ENCODE measurements at places on chromosomes 16 and 17. TPM values are rescaled to one million over a fixed set of nuclear protein-coding genes. Genes with fewer than 3 reads are reported as not detected.

SLFN11 gene
- total RNA-seq: 3.8 TPM

ASIC2 gene
- total RNA-seq: not detected

AIPL1 gene
- total RNA-seq: under 0.01 TPM

CACNG5 gene
- total RNA-seq: not detected

GPR142 gene
- not detected for total RNA-seq

KRTAP9-4 gene
- not detected for total RNA-seq

TBC1D3B gene
- total RNA-seq: 0.79 TPM

EPN3 gene
- 10.9 TPM for total RNA-seq

EPOP gene
- total RNA-seq: 2.4 TPM

TIGD7 gene
- total RNA-seq: 2.4 TPM

MFAP4 gene
- total RNA-seq: not detected

PIP4K2B gene
- 21.9 TPM for total RNA-seq

CES1 gene
- 0.26 TPM for total RNA-seq

OR3A3 gene
- total RNA-seq: not detected

EFCAB5 gene
- not detected for total RNA-seq

LRRC37A2 gene
- total RNA-seq: 3.7 TPM

CDT1 gene
- 0.26 TPM for total RNA-seq

CSH2 gene
- total RNA-seq: not detected

ALOX12B gene
- total RNA-seq: 2.0 TPM

ZNF821 gene
- 8.2 TPM for total RNA-seq

PRSS36 gene
- 1.3 TPM for total RNA-seq

TBC1D3E gene
- total RNA-seq: 0.77 TPM

CD300LG gene
- not detected for total RNA-seq

KRTAP9-8 gene
- total RNA-seq: not detected

MYH8 gene
- not detected for total RNA-seq

EFNB3 gene
- under 0.01 TPM for total RNA-seq

RNU2-1 gene
- total RNA-seq: not detected

SLFN14 gene
- total RNA-seq: not detected

TNFRSF17 gene
- not detected for total RNA-seq

Measured in bronchial epithelial cell (primary cell).